ENCODE measurements at places on chromosomes 6 and 20.
A peak's percentile ranks its signal among the peaks of the same experiment; 100 is the strongest.

GRCh38 chr6:169235286-169235685 lies 18.4 kb downstream of the THBS2 start:
- no peak for DNase-seq

- DNase-seq = no peak
Measured at GRCh38 chr20:47295921-47296426, 60.5 kb downstream of the ZMYND8 start.

GRCh38 chr20:41344938-41345728 lies 4.5 kb downstream of the LPIN3 start:
- no peak for DNase-seq

- DNase-seq = no peak
Measured at GRCh38 chr6:56752009-56752408, 109.3 kb upstream of the DST start.

DNA sequence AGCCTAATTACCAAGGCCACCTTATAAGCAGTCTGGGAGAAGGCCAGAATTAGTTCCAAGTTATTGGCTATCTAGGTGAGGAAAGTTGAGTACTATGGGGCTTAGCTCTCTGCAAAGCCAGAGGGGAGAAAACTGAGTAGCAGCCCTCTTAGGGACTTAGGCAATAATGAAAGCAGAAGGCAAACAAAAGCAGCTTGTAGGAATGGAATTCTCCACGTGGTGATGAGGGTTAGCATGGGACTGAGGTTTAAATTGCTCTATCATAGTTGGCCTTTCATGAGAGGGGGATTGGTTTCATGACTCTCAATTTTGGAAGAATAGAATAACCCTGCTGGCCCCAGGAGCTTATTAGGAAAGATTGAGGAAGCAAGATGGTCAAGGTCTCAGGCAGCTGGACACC lies 7.0 kb upstream of the UBE2J1 start:
- no peak for DNase-seq

DNA sequence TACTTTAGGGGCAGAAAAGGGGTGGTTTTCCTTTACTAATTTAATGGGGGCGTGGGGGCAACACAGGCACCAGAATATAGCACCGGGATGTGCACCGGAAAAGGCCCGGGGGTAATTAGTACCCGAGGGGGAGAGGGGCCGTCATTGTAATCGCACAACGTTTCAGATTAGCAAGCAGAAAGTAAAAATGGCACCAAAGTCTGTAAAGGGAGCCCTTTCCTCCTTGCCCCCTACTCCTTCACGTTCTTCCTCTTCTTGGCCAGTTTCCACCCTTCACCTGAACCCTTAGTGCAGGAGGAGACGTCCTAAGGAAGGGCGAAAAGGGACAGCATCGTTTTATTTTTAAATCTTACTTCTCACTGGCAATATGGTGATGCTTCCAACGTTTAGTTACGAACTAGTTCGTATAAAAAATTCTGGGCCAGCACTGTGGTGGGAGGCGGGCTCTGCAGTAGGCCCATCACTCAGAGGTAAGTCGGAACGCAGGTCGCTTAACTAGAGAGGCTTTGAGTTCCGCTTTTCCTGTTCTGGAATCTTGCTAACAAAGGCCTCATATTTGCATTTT lies 742 bp upstream of the CEP85L start:
- peak; percentile 14 for DNase-seq

GRCh38 chr6:12152023-12152970 lies 137.9 kb upstream of the EDN1 start:
- no peak for DNase-seq

DNA sequence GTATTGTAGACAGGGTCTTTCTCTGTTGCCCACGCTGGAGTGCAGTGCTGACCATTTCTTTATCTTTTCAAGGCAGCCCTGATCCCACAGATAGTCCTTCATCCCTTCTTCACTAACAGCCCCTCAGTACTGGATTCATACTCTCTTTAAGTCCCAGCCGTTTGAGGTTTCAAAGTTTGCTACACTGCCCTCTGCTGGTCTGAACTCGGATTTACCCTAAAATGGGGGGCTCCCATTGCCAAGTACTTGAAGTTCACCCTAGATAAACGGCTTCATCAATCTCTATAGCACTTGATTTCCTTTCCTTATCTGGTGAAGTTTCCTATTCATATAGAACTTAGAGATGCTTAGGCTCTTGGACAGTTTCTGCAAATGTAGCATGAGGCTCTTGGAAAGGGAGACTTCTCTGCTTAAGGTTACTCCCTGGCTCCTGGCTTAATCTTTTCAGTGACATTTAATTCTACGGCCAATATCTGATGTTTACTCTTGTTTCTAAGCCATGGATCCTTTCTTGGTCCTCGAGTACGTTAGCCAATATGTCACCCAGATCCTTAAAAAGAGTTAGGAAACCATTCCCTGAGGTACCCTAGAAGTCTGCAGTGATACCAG lies 21.4 kb upstream of the PREP start:
- DNase-seq = peak; percentile 70

GRCh38 chr20:4661191-4661590 lies 60.5 kb upstream of the PRND start:
- DNase-seq = peak; percentile 31

DNA sequence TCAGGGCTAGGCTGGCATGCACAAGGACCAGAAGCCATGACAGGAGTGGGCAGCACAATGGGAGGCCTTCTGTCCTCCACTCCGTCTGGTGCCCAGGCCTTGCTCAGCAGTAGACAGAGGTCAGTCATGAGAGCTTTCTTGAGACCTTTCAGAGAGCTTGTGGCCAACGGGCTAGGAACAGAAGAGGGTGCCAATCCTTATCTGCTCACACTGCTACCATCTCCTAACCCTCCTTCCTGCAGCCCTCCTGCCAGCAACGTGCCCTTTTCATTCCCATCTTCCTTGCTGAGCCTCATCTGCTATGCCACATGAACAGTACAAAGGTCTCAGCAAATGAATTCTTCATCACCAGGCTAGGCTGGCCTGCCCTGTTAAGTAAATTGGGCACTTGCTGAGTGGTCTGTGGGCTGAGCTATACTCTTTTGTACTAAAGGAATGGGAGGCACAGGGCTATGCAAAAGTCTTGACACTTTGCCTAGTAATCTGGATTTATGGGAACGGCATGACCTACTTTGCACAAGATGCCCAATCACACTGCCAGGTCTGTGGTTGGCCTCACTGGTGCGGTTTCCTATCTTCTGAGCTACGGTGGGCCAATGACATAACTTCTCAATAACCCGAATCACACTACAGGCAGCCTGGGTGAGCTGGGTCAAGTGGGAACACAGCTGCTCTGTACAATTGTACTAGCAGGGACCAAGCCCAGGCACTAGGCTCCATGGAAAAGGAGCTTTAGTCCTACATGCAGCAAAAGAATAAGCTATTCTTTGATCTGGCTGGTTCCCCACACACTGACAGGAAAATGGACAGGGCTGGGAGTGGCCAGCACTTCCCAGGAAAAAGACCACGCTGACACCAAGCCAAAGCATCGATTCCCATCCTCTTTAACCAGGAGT lies 47.8 kb downstream of the ELOVL5 start:
- no peak for DNase-seq

- DNase-seq = peak; percentile 94
Measured at GRCh38 chr20:62494537-62494936, 18.7 kb upstream of the GATA5 start.

GRCh38 chr20:44948107-44948506 lies 12.1 kb downstream of the TOMM34 start:
- DNase-seq = no peak

- no peak for DNase-seq
Measured at GRCh38 chr6:35081426-35081851, 59.7 kb downstream of the TCP11 start.

DNA sequence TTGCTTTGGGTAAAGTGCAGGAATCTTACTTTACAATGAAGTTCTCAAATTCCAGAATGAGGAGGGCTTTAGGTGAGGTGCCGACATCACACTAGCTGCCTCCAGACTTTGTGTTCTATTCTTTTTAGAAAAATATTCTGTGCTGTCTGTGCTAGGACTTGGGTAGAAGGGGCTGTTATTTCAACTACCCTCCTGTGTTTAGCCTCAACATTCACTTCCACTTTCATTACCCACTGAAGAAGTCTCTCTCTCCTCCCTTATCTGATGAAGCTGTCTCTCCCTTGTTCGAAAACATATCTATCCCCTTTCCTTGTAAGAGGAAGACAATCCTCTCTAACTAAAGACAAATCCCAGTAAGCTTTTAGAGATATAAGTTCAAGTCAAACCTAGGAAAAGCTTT lies 25.0 kb upstream of the BRPF3 start:
- DNase-seq = no peak

All from OCI-LY7 (cell line).